ENCODE measurements at places on chromosomes 5 and 9. TPM values are rescaled to one million over a fixed set of nuclear protein-coding genes. Genes with fewer than 3 reads are reported as not detected.

Gene FOXI1
- total RNA-seq, result not detected

Gene CAMK2A
- 42.6 TPM for total RNA-seq

Gene SLC23A1
- not detected for total RNA-seq

Gene CTSV
- total RNA-seq, result 2.9 TPM

Gene NCS1
- total RNA-seq, result 20.2 TPM

Gene RMND5B
- 38.6 TPM for total RNA-seq

Gene EQTN
- 0.51 TPM for total RNA-seq

DNA sequence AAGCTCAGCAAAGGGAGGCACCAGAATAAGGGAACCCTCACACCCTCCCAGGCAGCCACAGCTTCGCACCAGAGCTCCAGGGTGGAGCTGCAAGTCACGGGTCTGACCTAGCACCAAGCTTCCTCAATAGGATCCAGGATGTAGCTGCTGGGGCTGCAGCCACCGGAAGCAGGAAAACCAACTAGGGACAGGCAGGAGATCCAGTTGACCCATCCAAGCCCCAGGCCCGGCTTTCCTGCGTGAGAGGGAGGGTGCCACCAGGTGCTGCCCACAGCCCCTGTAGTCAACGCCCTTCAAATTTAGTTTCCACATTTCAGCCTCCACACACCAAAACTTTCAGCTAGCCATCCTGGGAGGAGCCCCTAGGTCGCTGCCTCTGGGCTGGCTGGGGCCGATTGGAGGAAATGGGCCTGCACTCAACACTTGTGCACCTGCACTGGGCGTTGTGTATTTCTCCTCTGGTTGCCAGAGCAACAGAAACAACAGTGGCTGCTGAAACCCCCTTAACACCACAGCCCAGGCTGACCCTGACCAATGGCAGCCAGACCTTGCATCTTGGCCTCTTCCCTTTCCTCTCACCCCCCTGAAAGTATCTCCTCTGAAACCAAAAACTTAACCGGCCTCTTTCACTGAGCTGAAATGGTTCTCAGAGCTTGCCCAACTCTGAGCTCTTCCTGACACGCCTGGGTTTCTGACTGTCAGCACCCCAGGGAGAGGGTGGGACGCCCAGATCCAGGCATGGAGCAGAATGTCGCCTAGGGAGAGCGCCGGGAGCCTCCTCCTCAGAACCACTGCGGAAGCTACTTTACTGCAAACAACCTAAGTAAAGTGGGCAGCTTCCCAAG, 226.5 kb upstream of the MAP3K1 start:
- DNase-seq, result peak; percentile 73

DNA sequence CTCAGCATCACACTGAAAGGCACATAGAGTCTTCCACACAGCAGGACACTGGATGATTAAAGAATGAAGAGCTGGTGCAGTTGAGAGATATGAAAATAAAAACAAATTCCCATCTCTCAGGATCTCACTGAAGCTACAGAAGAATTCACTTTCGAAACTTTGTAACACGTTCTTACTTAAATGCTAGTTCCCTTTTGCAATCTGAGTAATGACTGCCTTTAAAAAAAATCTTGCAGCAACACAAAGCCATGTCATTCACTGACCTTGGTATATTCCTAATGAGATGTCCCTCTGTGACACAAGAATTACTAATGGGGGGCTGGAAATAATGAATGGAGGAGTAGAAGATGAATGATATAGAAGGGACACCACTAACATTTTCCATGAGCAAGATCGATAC, 201.8 kb downstream of the GLIS3 start:
- no peak for DNase-seq

DNA sequence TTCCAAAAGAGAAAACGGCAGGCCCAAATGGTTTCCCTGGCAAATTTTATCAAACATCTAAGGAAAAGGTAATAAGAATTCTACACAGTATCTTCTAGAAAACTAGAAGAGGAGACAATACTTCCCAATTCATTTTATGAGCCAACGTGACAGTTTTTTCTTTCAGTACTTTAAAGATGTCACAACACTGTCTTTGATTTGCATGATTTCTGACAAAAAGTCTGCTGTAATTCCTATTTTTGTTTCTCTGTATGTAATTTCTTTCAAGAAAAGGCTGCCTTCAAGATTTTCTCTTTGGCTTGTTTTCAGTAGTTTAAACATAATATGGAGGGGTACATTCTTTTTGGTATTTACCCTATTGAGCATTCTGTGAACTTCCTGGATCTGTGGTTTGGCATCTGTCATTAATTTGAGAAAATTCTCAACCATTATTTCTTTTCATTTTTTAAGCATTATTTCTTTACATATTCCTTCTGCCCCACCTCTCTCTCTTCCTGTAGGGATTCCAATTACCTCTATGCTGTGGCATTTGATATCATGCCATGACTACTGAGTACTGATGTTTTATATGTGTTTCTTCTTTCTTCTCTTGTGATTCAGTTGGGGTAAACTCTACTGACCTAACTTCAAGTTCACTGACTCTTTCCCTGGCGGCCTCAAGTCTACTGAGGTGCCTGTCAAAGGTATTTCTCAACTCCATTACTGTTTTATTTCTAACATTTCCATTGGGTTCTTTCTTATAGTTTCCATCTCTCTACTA, 32.2 kb downstream of the ANKS6 start:
- no peak for DNase-seq

DNA sequence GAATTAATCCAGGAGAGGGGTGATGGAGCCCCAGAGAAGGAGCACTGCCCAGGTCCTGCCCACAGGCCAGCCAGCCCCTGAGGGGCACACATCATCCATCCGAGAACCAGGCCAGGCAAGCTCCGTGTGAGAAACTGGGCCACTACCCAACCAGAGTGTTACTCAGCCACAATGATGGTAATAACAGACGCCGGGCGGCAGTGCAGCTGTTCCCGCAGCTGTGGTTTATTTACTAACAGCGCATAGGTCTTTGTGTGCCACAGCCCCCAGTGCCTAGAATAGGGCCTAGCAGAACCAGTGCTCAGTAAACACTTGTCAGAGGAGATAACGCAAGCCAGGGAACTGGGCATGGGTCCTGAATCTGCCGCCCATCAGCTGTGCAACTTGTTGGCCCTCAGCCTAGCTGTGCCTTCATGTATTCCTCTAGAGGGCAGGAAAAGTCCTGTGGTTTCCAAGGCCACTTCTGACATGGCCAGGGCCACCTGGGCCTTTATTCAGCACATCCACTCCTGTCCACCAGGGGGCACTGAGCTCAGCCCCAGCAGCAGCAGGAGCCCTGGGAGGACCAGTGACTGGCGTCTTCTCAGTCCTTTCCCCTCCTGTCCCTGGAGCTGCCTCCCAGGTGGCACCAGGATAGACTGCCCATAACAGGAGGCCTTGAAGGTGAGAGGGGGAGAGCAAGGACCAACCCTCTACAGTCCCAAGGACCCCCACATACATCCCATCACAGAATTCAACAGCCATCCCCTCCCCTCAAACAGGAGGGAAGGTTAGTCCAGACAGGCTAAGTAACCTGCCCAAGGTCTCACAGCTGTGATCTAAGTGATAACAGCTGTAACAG, 2.1 kb downstream of the MXD3 start:
- peak; percentile 81 for DNase-seq

DNA sequence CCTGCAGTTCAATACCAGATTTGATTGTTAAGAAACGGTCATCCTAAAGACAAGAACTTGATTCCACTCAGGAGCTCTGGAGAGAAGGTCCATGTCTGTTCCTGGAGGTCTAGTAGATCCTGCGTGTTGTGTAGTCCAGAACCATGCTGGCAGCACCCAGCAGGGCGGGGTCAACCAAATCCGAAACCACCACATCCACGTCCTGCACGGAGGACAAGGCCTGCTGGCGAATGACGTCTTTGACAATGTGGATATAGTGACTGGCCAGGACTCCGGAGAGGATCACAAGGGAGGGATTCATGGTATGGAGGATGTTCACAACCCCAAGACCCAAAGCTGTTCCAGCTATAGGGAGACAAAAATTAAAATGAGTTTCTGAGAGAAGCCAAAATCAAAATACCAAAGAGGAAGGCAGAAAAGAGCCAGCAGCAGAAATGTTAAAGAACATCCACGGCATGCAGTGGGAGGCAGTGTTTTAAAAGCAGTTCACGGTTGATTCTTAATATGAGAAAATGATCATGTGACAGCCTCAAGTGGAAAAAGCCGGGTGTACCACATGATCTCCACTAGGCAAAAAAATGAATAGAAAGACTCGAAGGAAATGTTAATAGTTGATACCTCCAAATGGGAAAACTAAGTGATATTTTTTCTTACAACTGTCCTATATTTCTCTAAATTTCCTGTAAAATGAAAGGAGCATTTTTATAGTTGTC, 26.7 kb downstream of the CLTA start:
- DNase-seq, result no peak

GRCh38 chr5:178514851-178515418, 75.3 kb downstream of the COL23A1 start:
- peak; percentile 61 for DNase-seq

DNA sequence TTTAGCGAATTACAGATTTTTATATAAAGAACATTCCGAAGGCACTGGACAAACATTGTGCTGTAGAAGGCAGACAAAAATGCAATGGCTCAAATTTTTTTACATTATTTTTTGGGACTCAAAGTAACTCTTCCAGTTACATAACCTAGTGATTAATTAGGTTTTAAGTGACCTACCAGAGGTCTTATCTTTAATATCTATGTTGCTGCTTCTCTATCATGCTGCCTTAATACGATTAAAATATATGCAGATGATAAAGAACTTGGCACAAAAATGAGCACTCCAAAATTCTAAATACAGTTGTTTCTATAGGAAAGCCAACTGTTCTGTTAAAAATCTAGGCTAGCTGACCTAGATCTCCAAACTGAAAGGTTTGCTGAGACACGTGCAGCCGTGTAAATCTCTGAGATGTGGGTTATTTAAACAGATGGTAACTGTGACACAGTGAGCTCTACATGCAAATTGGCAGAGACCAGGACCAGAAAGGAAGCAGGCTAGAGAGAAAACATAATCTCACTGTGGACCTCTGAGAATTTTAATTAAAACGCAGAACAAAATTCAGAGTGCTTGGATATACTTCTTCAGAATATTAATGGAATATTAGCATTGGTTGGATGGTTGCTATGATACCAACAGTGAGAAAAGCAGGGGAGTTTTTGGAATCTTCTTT, 56.2 kb downstream of the CAMK4 start:
- peak; percentile 54 for DNase-seq

DNA sequence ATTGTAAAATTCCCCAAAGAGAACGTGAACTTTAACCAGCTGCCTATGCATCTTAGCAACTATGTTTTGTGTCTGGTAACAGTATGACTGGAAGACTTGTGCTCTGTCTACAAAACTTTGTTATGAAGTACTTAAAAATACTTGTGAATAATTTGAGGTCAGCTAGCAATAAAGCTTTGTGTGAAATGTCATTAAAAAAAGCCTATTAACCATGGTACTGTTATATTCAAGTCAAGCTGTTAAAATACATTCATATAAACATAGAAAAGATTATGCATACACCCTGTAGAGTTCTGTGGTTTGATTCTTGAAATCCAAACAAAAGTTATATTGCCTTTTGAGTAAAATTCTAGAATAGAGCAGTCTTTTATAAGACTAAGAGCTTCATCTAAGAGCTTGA, 60.1 kb downstream of the VCAN start:
- peak; percentile 37 for DNase-seq

GRCh38 chr5:152547202-152547601, 142.1 kb upstream of the NMUR2 start:
- no peak for DNase-seq

GRCh38 chr9:94932652-94933510, 206.4 kb downstream of the AOPEP start:
- DNase-seq, result no peak

GRCh38 chr9:72443855-72444254, 77.6 kb upstream of the TMC1 start:
- DNase-seq, result no peak

- no peak for DNase-seq
Measured at GRCh38 chr5:116423141-116423540, 151.5 kb downstream of the SEMA6A start.

DNA sequence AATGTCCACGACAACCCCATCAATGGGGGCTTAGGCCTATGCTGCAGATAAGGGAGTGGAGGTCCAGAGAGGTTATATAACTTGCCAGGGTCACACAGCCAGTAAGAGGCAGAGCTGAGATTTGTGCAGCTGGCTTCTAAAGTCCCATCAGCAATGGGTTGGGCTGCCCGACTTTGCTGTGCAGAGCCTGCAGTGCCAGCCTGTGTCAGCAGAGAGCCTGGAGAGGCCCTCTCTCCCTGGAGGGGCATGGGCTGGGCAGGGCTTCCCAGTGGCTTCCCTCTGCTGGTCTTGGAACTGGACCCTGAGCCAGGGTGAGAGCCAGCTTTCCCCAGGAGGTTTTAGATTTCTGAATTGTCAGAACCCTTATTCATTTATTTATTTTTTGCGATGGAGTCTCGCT, 77.2 kb upstream of the RAPGEF1 start:
- DNase-seq, result no peak

DNA sequence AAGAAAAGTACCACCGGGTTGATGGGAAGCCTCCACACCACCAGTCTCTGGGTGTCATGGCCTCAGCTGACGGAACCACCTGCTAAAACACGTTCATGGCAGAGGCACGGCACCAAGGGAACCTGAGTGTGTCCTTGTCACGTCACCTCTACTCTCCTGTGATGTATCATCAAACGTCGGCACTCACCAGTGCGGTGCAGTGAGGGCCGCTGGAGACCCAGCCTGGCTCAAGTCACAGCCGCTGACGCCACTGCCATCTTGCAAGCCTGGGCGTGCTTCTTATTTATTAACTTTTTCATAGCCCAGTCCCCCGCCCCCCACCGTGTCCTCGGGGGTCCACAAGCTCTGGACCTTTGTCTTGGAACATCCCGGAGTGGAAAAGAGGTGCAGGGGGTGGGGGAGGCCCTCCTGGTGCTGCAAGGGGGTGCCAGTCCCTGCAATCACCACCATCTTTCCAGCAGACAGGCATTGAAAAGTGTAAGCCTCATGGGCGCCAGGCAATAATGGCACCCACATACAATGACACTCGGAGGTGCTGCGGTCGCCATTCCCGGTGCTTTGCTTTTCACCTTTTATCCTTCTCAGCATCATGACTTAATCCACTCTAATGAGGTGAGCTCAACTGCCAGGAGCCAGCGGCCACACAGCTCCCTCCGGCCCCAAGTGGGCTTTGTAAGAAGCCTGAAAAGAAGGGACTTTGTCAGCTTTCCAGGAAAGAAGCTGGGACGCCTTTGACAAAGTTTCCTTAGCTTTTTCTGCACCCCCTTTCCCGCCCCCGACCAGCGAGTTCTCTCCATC, 202.3 kb upstream of the IRX1 start:
- DNase-seq, result no peak

- DNase-seq, result no peak
Measured at GRCh38 chr9:76377791-76378190, 16.4 kb downstream of the RFK start.

DNA sequence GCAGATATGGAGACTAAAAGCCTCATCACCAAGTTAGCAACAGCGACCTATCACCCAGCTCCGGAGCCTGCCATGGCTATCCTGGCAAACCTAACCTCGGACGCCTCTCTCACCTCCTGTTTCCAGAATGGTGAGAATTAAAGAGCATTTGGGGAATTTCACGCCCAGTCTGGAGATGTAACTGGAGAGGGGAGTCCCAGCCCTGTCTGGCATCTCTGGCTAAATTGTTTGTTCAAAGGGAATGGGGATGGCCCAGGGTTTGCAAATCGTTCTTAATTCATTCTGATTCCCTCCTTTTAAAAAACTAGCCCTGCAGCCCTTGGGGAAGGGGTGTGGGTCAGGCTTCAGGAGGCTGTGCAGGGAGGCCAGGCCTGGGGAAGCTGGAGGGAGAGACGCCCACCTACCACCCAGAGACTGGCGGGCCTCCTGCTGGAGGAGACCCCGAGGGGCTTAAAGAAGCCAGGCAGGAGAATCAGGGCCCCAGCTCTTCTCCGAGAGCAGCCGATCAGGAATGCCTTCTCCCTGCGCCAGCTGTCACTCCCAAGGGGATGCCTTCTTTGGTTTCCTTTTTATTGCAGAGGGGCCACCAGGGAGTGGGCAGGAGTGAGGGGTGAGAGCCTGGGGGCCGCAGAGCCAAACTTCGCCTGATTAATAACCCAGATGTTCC, 964 bp upstream of the COL5A1 start:
- DNase-seq, result peak; percentile 62

Data from tongue (tissue), 3 donors.